ENCODE measurements at places on chromosomes 3 and 15.
A peak's percentile ranks its signal among the peaks of the same experiment; 100 is the strongest.

GRCh38 chr3:194194051-194194756 lies 58.3 kb downstream of the HES1 start:
- no peak for DNase-seq

DNA sequence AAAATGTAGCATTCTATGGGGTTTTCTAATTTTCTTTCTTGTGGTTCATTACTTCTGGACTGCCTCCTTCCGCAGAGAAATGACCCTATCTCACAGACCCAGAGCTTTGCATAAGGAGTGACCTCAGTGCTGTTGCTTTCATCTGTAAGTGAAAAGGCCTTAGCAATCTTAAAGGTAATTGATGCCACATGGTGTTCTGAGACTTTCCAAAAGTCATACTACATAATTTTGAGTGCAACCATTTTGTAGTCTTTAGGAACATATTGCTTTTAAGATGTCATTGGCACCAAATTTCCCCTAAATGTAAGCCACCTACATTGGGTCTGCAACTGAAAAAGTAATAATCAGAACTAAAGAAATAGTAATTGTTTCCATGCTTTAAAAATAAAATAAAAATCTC lies 9.2 kb upstream of the HHLA2 start:
- no peak for DNase-seq

- no peak for DNase-seq
Measured at GRCh38 chr3:184443364-184443763, 63.5 kb downstream of the CHRD start.

- DNase-seq, result no peak
Measured at GRCh38 chr3:16142350-16143025, 32.0 kb upstream of the GALNT15 start.

DNA sequence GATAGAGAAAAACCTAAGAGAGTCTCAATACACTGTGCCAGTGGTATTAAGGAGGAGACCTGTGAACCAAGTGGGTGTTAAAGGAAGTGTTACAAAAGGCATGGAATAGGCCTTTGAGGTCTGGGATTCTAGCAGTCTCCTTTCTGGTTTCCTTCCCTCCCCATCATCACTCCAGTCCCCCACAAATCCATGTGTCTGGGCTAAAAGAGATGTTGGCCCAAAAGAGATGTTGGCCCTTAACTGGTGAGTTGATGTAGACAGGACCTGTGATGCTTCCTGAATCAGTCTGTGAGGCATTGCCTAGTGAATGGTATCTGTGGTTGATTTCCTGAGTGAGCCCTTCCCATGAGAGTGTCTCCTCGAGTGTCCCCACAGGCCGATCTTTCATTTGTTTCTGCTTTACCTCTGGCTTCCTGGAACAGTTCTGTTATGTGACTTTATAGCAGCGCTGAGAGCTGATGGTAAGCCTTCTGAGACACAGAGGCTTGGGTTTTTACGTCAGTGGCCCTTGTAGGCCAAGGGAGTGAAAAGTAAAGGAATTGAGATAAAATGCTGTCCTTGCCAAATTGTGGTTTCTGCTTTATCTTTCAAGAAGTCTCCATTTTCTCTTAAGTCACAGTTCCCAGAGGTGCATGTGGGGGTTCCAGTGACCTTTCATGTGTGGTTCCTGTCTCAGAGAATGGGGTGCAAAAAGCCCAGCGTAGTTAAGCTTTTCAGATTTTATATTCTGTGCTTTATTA lies 87.8 kb downstream of the KLHL25 start:
- DNase-seq, result no peak

DNA sequence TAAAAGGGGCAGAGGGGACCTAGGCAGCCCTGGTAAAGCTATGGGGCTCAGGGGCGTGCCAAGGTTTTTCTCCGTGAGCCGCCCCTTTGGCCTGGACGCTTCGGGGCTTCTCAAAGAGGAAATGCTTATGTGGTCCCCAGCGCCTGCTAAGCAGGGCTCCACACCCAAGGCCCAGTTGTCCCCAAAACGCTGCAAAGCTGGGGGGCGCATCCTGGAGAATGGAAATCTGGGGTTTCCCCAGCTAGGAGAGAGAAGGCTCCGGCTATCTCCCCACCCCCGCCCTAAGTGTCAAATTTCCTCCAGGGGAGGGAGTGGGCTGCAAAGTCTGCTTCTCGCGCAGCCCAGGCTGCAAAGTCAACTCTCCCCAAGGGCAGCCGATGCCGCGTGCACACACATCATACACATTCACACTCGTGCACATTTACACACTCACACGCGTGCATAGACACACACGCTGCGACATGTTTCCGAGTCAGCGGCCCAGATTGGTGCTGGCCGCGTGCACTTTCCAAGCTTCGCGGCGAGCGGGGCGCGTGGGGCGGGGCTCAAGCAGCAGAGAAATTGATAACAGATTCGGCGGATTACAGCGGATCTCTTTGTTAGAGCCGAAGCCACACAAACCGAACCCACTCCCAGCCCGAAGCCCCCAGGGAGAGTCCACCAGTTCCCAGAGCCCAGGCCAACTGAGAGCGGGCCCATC lies 4.5 kb downstream of the WNT5A start:
- peak; percentile 75 for DNase-seq

GRCh38 chr3:160403796-160404470 lies 4.5 kb downstream of the SMC4 start:
- peak; percentile 29 for DNase-seq

DNA sequence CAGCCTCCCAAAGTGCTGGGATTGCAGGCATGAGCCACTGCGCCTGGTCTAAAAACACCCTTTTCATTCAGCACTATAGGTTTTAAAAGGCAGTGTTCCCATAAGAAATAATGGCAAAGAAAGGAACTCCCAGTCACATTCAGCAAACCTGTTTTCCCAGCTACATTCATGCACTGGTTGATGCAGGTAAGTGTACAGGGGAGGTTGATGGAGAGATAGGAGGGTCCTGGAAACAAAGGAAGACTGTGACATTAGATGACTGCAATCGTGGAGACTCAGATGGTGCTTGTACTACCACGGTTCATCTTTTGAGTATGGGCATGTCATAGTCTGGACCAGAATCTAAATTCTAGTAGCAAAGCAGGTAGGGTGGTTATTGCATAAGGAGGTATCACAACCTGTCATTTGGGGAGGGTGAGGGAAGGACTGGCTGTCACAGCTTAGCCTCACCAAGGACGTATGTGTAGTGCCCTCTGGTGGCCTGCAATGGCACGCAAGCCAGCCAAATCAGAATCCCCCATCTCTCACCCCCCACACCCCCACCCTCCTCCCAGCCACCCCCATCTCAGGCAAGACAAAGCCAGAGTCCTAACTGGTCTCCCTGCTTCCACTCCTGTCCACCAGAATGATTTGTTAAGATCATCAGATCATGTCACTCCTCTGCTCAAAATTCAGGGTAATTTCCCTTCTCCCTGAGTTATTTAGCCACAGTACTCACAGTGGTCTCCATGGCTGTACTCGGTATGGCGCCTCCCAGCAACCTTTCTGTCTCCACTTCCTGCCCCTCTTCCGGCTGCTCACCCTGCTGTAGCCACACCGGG lies 28.8 kb upstream of the UBL7 start:
- peak; percentile 35 for DNase-seq

DNA sequence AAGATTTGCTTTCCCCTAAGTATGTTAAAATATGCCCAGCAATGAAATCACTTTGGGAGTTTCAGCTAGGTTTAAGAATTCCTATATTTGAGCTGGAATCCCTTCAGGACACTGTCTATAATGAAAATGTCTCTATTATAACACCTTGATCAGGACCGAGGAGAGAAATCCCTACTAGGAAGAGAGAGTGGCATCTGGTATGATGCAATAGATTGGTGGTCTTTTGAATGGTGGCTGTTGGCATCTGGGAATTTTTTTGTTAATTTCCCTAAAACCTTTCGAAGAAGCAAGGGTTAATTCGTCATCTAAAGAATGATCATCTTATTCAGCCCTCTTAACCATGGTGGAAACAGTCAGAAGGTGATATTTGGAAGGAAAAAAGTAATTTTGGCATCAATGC lies 43.0 kb downstream of the TIGIT start:
- no peak for DNase-seq

DNA sequence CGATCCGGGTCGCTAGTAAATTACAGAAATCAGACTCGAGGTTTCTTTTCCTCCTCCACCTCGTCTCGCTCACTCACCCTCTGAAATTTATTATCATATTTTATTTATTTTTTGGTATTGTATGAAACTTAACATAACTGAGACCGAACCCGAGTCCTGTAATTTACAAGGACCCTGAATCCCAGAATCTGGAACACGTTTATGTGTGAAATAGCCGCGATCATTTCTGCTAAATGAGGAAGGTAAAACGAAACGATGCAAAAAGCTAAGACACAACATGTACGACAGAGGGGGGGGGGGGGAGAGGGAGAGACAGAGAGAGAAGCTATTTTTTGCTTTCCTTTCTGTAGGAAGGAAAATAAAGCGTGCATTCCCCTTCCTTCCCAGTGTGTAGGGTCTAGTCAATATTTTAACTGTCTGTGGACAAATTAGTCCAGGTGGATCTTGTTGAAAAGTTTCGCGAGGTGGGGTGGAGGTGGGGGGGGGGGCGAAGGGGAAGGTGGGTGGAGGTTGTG lies 1.6 kb downstream of the BBX start:
- peak; percentile 65 for DNase-seq

- DNase-seq, result no peak
Measured at GRCh38 chr15:66672867-66673266, 29.2 kb upstream of the SMAD6 start.

- no peak for DNase-seq
Measured at GRCh38 chr15:69060744-69061143, 46.2 kb downstream of the NOX5 start.

DNA sequence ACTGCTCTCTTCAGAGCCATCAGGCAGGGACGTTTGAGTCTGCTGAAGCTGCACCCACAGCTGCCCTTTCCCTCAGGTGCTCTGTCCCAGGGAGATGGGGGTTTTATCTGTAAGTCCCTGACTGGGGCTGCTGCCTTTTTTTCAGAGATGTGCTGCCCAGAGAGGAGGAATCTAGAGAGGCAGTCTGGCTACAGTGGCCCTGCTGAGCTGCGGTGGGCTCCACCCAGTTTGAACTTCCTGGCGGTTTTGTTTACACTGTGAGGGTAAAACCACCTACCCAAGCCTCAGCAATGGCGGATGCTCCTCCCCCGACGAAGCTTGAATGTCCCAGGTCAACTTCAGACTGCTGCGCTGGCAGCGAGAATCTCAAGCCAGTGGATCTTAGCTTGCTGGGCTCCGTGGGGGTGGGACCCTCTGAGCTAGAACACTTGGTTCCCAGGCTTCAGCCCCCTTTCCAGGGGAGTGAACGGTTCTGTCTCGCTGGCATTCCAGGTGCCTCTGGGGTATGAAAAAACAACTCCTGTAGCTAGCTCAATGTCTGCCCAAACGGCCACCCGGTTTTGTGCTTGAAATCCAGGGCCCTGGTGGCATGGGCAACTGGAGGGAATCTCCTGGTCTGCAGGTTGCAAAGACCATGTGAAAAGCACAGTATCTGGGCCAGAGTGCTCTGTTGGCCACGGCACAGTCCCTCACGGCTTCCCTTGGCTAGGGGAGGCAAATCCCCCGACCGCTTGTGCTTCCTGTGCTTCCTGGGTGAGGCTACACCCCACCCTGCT lies 21.1 kb upstream of the ST6GAL1 start:
- no peak for DNase-seq

GRCh38 chr3:141266797-141267555 lies 35.4 kb downstream of the PXYLP1 start:
- DNase-seq, result no peak

GRCh38 chr15:74626752-74627692 lies 11.4 kb downstream of the CLK3 start:
- no peak for DNase-seq

- no peak for DNase-seq
Measured at GRCh38 chr3:59300733-59301132, 250.9 kb upstream of the CFAP20DC start.

DNA sequence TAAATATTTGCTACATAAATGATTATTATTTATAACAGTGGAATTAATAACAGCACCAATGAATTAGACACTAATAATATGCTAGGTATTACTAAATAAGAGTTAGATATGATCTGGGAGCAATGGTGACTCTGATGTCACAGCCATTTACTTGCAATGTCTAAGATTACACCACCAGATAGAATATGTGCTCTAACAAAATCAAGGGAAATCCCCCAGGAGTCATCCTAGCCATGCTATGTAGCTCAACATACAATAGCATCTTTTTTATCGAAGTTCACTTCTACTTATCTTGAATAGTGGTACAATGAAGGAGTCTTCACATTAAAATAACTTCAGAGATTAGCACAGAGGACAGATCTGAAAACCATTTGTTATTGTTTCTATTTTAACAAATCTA lies 154.0 kb downstream of the FMN1 start:
- no peak for DNase-seq

- DNase-seq, result no peak
Measured at GRCh38 chr3:139846729-139847128, 88.3 kb upstream of the CLSTN2 start.

- DNase-seq, result no peak
Measured at GRCh38 chr15:45543051-45543450, 20.5 kb upstream of the SLC30A4 start.

GRCh38 chr3:66397745-66398144 lies 103.1 kb downstream of the LRIG1 start:
- DNase-seq, result no peak

DNA sequence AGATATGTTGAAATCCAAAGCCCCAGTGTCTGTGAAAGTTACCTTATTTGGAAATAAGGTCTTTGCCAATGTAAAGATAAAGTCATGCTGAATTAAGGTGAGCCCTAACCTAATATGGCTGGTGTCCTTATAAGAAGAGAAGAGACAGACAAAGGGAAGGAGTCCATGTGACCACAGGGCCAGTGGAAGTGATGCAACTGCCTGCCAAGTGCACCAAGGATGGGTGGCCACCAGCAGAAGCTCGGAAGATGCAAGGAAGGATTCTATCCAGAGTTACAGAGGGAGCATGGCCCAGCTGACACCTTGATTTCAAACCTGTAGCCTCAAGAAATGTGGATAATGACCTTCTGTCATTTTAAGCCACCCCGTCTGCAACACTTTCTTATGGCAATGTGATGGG lies 35.3 kb upstream of the PGPEP1L start:
- no peak for DNase-seq

- DNase-seq, result peak; percentile 95
Measured at GRCh38 chr3:183254487-183255347, 1.7 kb downstream of the B3GNT5 start.

- no peak for DNase-seq
Measured at GRCh38 chr3:152398495-152398894, 129.8 kb downstream of the MBNL1 start.

- no peak for DNase-seq
Measured at GRCh38 chr3:40143283-40144090, 166.0 kb upstream of the EIF1B start.

DNA sequence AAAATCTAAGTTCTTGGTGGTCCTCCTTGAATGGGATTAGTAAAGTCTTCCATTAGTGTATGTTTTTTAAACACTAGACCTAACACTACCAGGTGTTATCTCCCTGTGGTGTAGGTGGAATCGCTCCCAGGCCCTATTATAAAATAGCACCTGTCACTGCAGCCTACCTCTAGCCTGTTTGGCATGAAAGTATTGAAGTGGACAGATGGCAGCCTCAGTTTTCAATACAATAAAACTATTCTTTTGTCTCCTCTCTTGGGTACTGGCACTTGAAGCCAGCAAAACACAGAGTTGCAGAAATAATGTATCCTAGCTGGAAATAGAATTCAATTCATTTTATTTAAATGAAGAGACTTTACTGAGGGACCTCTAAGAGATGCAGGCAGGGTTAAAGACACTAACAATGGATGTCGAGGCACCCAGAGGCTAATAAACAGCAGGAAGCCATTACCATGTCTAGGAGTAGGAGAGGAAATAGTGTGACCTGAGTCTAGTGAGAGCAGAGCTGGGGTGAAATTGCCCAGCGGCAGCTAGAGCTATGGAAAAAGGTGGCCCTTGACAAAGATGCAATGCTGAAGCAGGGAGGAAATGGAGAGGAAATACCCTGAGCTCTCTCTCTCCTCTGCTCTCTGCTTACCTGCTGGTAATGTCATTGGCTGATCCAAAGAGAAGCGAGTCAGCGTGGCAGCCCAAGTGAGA lies 49.1 kb upstream of the TMEM158 start:
- no peak for DNase-seq

Data from right kidney (tissue), 9 donors.